RKO (cell line): ENCODE measurements at places on chromosomes 1 and 21.

GRCh38 chr1:30650968-30651320 lies 72.4 kb downstream of the MATN1 start:
- DNase-seq: no peak

- DNase-seq: no peak
Observed at GRCh38 chr1:207807690-207808321, 56.0 kb downstream of the CD46 start.

GRCh38 chr21:43308101-43308814 lies 118.7 kb downstream of the SIK1 start:
- no peak for DNase-seq

DNA sequence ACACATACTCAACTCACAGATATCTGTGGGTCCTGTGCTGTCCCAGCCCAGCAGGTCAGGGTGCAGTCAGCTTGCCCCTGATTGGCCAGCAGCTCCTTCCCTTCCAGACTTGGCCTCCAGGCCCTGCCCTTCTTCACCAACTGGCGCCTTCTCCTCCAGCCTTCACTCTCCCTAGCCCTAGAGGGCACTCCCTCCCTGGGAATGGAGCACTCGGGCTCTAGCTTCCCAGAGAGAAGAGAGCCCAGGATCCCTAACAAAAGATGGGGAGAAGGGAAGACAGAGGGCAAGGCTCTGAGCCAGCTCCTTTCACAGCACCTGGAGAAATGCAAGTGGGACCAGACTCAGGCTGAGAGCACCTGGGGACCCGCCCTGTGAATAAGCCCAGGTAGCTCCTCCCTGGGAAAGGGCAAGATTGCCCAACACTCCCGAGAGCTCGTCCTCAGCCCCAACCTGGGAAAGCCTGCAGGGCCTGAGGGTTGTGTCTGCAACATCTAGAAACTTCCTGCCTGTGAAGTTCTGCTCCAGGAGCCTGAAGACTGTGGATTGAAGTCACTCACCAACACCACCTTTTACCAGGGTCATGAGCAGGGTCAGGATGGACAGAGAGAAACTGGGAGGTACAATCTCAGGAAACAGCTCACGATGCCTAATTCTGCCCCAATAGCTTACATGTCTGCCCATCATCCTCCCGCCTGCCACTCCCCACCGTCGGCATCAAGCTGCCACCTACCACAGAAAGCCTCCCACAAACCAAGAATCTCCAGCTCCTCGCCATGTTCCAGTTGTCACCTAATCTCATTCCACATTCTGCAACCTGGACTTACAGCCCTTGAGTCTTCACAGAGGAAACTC lies at the start of gene PGLYRP4:
Gene PGLYRP4 (minus strand): TSS at position 331 of the 852 bp plus-strand sequence. CDS start 909 bp downstream, outside the sequence.
- DNase-seq: no peak

GRCh38 chr1:4005431-4005830 lies 105.4 kb upstream of the C1orf174 start:
- DNase-seq: no peak

- DNase-seq: no peak
Observed at GRCh38 chr1:22108339-22109105, 34.4 kb downstream of the WNT4 start.

GRCh38 chr1:9155879-9156278 lies 27.0 kb upstream of the GPR157 start:
- DNase-seq: no peak

GRCh38 chr1:190000365-190000872 lies 477.2 kb downstream of the BRINP3 start:
- peak; percentile 32 for DNase-seq

DNA sequence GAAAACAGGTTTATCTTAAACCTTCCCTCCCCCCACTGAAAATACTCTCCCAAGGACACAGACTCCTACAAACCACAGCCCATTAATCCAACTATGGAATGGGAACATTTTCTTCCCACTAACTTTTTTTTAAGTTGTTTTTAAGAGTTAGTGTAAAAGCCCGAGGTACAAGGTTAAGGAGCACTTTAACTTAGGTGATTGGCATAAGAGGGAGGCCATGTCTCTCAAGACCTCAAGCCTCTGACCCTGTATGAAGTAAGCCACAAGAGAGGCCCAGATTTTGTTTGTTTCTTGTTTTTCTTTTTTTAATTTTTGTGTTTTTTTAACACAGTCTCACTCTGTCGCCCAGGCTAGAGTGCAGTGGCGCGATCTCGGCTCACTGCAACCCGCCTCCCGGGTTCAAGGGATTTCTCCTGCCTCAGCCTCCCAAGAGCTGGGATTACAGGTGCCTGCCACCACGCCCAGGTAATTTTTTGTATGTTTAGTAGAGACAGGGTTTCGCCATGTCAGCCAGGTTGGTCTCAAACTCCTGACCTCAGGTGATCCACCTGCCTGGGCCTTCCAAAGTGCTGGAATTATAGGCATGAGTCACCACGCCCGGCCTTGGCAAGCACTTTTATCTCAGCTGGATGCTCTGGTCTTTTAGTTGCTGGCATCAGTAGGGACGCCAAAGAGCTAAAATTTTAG lies 14.4 kb downstream of the ARMH1 start:
- no peak for DNase-seq

DNA sequence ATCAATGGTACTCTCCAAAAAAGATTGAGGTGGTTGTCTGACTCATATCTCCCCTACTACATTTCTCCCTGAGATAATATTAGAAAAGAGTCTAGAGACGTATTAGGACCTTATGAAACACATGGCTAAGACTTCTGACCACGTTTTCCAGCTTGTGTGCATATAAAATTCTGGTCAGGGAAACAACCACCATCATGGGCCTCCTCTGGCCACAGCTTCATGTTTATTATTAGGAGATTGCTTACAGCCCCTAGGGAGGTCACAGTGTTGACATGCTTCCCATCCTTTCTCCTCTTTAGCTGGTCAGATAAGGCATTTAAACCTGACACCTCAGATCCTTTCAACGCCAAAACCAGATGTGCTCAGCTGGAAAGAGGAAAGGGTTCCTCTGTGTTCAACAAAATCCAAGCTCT lies 620.2 kb downstream of the PLPP3 start:
- DNase-seq: no peak

- DNase-seq: no peak
Observed at GRCh38 chr21:35491114-35491513, 442.0 kb upstream of the RUNX1 start.

GRCh38 chr1:195981448-195982139 lies 626.6 kb downstream of the KCNT2 start:
- DNase-seq: peak; percentile 30

DNA sequence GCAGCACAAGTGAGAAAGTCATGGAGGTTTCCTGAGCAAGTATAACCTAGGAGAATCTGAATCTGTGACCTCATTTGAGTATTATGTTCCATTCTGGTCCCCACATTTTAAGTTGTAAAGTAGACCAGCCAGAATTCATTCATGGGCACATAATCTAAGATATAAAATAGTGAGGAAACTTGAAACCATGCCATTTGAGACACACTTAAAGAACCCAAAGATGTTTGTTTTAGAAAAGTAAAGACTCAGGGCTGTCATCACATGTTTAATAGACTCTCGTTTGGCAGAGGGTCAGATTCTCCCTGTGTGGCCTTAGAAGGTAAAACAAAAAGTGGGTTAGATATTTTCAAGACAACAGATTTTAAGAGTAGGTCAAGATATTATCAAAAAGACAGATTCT lies 6.4 kb downstream of the SZT2 start:
- no peak for DNase-seq

DNA sequence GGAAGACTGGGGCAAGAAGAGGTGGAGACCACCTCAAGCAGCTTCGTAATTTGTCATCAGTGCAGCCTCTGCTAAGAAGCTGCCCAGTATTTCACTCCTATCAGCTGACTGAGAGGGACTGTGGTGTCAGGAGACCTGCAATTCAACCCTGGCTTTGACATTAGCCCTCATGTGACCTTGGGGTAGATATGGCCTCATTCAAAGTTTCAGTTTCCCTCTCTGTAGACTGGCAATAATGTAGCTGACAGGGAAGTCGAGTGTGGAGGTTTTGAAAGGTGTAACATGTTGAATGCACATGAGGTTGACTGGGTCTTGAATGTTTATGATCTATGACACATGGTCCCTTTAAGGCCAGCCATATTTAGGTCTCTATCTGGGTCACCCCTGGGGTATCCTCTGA lies 2.2 kb upstream of the SPRR4 start:
- no peak for DNase-seq

DNA sequence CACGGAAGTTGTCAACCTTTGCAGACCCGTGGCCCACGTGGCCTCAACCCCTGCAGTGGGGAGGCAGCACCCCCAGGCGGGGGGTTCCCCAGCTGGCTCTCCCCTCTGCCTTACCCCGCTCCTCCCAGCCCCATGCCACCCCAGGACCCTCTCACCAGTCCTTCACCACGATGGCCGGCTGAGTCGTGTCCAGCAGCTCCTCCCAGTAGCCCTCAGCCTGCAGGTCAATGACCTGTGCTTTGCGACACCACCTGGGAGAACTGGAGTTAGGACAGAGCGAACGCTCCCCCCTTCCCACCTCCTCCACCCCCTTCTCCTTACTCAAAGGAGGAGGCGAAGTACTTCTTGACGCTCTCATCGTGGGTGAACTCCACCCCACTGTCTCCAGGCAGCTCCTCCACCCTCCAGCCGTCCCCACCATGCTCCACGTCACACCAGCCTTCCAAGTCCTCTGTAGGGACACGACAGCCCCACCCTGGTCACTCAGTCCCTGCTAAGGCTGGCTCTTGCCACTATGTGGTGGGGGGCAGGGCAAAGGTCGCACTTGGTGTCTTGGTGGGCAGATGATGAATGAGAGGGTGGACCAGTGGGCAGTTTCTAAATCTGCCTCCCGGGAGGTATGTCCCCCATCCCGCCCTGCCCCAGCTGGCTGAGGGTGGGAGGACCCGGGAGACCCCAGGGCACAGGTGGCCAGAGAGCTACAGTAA lies 4.5 kb downstream of the FBXO2 start:
- no peak for DNase-seq
